ENCODE measurements at places on chromosomes 16 and 17.

GRCh38 chr17:30316736-30317135 is 17.1 kb downstream of the TMIGD1 start:
- no peak for DNase-seq

DNA sequence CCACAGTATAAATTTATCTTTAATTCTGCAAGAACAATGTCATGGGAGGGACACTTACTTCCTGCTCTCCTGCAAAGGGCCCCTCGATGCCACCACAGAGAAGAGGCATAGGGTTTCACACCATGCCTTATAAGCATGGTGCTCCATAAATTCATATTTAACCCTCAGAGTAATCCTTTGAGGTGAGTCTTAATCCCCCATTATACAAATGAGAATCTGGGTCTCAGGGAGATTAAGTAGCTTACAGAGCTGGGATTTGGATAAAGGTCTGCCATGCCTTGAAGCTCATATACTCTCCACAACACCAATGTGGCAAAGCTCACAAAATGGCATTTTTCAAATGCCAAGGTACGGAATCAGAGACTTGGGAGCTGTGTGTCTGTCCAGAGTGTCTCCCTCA is 268.5 kb upstream of the CCL2 start:
- DNase-seq, result no peak

DNA sequence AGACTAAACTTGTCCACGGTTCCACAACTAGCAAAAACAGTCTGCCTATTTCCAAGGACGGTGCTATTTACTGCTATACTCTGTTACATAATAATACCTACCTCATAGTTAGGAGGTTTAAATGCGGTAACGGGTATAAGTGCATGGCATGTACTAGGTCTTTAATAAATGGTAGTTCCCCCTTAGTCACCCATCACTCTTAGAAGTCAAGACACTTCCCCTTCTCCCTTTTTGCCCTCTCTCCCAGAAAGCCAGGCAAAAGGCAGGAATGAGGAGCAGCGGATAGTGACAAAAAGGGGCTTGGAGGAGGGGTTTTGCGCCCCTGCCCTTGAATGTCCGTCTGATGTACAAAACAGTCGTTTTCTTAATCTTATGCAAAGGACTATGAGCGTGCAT is 1.1 kb upstream of the LSM12 start:
- DNase-seq, result no peak

GRCh38 chr16:11165349-11165748 is 90.7 kb downstream of the SOCS1 start:
- no peak for DNase-seq

- DNase-seq, result no peak
These were observed 13.8 kb downstream of the MLYCD start for GRCh38 chr16:83912519-83913244.

GRCh38 chr17:29583324-29584248 is 5.9 kb downstream of the GIT1 start:
- DNase-seq, result peak; percentile 93

DNA sequence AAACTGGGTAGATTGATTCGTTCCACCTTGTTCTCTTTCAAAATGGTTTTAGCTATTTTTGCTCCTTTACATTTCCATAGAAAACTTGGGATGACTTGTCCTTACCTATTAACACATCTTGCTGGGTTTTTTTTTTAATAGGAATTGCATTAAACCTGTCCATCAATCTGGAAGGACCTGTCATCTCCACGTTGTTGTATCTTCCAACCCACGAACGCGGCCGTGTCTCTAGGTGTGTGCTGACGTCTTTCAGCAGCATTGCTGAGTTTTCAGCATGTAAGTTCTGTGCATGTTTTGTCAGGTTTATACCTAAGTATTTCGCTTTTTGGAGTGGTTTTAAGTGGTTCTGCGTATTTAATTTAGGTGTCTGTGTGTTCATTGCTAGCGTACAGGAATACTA is 60.4 kb upstream of the GNG13 start:
- DNase-seq, result no peak

DNA sequence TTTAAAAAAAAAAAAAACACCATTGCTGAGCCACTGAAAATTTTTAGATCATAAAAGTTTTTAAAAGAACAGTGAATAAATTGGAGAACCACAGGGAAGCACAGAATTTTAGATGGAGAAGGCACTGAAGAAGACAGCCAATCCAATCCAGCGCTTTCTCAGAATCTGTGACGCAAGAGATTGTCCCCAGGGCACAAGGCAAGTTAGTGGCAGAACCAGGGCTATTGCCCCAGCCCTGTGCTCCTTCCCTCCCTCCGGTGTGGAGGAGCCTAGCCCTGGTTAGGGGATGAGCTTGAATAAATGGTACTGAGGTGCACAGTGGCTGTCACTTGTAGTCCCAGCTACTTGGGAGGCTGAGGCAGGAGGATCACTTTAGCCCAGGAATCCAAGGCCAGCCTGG is 108.3 kb downstream of the ZNF423 start:
- DNase-seq, result no peak

GRCh38 chr17:8837563-8838075 is 29.9 kb downstream of the PIK3R6 start:
- no peak for DNase-seq

GRCh38 chr16:30941600-30942425 is 7.1 kb upstream of the ORAI3 start:
- peak; percentile 11 for DNase-seq

DNA sequence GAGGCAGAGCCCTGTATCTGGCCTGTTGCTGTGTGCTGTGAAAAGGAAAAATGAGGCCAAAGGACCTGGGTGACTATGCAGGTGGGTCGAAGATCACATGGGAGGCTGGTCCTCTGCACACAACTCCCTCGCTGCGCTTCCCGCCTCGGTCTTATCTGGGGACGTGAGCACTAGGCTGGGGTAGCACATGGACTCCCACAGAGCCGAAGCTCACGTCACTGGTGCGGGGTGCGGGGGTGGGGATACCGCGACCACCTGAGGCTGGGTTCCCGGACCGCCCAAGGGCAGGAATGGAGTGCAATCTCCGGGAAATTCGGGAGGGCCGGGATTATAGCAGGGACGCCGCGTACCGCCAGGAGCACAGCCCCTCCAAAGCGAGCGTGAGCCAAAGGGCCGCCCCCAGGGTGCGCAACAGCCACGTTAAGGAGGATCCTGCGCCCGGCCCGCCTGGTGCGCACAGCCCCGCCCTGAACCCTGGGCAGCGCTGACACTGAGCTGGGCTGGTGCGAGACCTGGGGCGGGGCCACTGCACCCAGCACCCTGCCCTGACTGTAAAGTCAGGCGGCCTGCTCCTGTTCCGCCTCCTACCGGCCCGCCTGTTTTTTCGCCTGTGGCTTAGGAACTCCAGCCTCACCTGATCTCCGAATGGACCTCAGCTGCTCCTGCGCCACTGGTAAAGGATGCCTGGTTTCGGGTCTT is 4.8 kb downstream of the MT1A start:
- DNase-seq, result no peak

DNA sequence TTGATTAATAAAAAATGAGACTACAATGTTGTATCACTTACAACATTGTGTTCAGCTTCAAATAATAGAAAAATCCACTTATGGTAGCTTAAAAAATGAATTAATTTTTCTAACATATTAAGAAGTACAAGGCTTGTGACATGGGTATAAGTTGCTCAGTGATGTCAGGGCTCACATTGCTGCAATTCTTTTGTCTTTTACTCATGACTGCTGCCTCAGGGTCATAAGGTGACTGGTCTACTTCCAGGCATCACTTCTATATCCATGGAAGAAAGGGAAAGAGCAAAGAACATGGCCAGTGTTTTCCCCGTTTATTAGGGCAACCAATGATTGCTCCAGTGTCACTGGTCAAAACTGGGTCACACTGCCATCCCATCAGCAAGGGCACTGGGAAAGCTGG is 295.3 kb downstream of the MAP2K4 start:
- DNase-seq, result no peak

GRCh38 chr16:7405166-7405565 is 72.5 kb downstream of the RBFOX1 start:
- no peak for DNase-seq

- no peak for DNase-seq
These were observed 15.7 kb downstream of the FAM117A start for GRCh38 chr17:49748223-49748622.

- DNase-seq, result no peak
These were observed 14.7 kb downstream of the LRRC75A start for GRCh38 chr17:16477255-16477654.

DNA sequence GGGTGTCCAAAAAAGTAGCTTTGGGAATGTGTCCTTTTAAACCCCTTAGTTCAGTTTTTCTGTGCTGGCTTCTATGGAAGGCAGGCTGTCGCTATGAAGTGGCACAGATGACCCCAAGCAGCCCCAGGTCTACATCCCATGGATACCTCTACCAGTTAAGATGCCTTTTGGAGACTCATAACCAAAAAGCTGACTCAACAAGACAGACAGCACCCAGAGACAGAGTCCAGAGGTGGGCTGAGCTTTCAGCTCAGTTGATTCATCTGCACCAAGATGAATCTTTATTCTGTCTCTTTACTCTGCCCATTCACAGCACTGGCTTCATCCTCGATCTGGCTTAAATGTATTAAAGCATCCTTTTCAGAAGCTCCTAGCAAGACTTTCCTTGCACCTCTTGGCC is 29.8 kb upstream of the RBBP6 start:
- DNase-seq, result no peak

DNA sequence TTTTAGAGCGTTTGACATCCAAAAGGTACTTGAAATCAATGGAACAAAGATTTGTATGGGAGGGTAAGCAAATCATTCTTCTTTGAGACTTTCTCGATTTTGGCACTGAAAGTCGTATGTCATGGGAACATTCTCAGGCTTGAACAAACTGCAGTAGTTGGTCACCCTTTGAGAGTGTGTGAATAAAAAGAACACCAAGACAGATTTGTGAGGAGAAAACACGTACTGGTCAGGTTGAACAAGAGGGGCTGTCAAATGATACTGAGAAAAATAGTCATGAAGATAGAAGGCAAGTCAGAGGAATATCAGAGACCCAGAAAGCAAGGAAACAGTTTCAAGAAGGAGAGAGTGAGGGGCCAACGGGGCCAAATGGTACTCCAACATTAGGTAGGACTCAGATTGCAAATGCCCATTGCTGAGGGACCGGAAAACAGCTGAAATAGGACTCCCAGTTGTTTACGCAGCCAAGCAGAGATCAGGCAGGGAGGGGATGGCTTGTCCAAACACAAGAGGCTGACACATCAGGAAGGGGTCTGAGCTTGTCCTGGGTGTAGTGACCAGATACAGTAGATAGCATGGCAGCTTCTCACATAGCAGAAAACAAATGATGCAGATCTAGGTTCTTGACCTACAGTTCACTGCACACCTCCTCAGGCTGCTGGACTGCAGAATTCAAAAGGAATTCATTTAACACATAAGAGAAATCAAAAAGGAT is 74.5 kb upstream of the MYOCD start:
- DNase-seq, result no peak

DNA sequence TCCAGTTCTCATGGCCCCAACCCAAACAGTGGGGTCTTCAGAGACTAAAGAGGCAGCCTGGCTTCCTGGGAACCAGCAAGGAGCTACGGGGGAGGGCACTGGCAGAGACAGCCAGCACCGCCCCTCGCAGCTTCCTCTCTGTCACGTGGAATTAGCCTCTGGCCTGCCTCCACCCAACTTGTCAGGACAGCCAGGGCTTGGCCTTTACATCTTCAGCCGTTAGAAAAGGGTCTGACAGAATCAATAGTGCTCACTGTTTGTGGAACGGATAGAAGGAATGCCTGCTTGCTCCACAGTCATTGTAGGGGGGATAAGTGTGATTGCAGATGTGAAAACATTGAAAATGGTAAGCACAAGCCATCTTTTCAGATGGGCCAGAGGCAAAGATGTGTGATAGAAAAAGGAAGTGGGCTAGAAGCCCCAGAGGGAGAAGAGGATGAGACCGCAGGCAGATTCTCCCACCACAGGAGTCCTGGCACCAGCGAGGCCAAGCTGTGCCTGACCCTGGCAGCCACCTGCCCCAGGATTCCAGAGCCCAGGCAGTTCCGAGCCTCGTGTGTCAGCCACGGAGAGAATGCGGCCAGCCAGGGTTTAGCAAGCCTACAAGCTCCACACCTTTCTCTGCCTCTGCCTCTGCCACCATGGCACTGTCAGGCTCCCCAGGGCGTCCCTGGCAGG is 18.6 kb downstream of the GRIN2C start:
- no peak for DNase-seq

DNA sequence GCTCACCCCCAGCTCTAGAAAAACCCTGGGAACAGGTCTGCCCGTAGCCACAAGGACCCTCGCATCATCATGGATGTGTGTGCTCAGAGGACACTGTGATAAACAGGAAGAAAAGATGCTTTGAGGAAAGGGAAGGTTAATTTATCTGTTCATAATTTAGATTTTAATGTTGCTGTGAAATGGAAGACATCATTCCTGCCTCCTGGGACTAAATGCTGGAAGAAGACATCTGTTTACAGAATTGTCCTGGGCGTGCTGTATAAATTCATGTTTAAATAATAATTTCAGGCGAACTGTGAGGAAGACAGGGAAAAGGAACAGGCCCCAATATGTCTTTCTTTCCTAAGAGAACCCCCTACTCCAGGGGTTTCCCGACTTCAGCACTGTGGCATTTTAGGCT is 112.6 kb downstream of the SHISA6 start:
- DNase-seq, result no peak

GRCh38 chr16:83772806-83773205 is 35.0 kb upstream of the HSBP1 start:
- no peak for DNase-seq

DNA sequence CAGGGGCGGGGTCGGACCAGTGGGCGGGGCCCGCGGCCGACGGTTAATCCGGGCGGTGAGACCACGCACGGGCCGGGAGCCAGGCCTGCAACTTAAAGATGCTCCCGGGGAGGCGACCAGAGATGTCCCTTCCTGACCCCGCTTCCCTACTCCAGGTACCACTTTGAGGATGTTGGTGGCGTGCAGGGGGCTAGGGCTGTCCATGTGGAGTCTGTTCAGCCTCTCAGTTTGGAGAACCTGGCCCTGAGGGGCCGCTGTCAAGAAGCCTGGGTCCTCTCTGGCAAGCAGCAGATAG is 580 bp downstream of the RANGRF start:
- no peak for DNase-seq

- DNase-seq, result no peak
These were observed 43.1 kb upstream of the NKD1 start for GRCh38 chr16:50505115-50505514.

GRCh38 chr17:29761040-29761761 is 138.5 kb upstream of the CORO6 start:
- DNase-seq, result peak; percentile 67

GRCh38 chr17:57623620-57624019 is 121.5 kb downstream of the CCDC182 start:
- DNase-seq, result no peak

GRCh38 chr16:61891460-61891859 is 144.8 kb downstream of the CDH8 start:
- no peak for DNase-seq

- no peak for DNase-seq
These were observed 1035.5 kb upstream of the EEF2KMT start for GRCh38 chr16:6133009-6133557.

GRCh38 chr16:14129502-14129901 is 58.4 kb downstream of the MRTFB start:
- no peak for DNase-seq

GRCh38 chr17:8681170-8681949 is 50.8 kb upstream of the MYH10 start:
- DNase-seq, result no peak

Measured in NCI-H2171 treated with DMSO at 0.1 percent for 48 hours (cell line).